Activated T-cell treated with anti-CD3 and anti-CD28 coated beads, Interleukin-2, amount 50 U/mL, for 72 hours (primary cell): ENCODE measurements at places on chromosomes 7 and 10. TPM values are rescaled to one million over a fixed set of nuclear protein-coding genes. Genes with fewer than 3 reads are reported as not detected.

- no peaks in the 10 kb centered on the region for H3K27me3 ChIP-seq
- no peak for DNase-seq
- no peaks in the 10 kb centered on the region for H3K4me1 ChIP-seq
- no peaks in the 10 kb centered on the region for H3K36me3 ChIP-seq
- no peak overlapping the region for H3K4me3 ChIP-seq
- no peak overlapping the region for H3K27ac ChIP-seq
Measured at GRCh38 chr7:75905785-75906604, 9.0 kb upstream of the POR start.

DNA sequence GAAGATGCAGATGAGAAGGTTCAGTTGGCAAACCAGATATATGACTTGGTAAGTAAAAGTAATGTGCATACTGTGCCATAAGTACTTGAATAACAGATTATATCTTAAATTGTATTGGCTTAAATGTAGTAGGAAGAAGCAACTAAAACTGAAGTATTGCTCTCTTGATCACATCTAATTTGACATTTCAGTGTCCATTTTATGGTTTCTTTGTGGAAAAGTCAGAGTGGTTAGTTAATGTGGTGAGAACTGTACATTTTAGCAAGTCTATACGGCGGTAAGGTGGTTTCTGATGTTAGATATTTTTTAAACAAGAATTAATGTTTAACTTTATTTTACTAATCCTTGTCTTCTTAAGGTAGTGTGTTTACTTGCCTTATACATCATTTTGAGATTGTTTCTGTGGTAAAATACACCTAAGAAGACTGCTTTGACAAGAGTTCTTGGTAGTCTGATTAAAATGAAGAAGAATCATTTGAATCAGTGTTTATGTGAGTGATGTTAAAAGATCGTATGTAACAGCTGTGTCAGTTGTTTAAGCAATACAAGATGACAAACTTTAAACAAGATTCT is 5.1 kb downstream of the ING3 start:
- H3K4me3 ChIP-seq, result peak overlapping the region; percentile 81
- DNase-seq, result no peak
- H3K27me3 ChIP-seq, result no peaks in the 10 kb centered on the region
- peaks cover 17% of the 10 kb centered on the region for H3K36me3 ChIP-seq

- H3K4me3 ChIP-seq, result peak overlapping the region; percentile 63
- no peaks in the 10 kb centered on the region for H3K27me3 ChIP-seq
- peaks cover 23% of the 10 kb centered on the region for H3K36me3 ChIP-seq
- peak overlapping the region; percentile 96 for H3K27ac ChIP-seq
- no peak for DNase-seq
Measured at GRCh38 chr10:88901206-88901983, 21.4 kb downstream of the STAMBPL1 start.

- H3K27ac ChIP-seq, result no peak overlapping the region
- no peak overlapping the region for H3K4me3 ChIP-seq
- no peaks in the 10 kb centered on the region for H3K36me3 ChIP-seq
- H3K4me1 ChIP-seq, result no peaks in the 10 kb centered on the region
- no peak for DNase-seq
- peaks cover 10% of the 10 kb centered on the region for H3K27me3 ChIP-seq
Measured at GRCh38 chr7:25752154-25752553, 399.8 kb upstream of the NFE2L3 start.

DNA sequence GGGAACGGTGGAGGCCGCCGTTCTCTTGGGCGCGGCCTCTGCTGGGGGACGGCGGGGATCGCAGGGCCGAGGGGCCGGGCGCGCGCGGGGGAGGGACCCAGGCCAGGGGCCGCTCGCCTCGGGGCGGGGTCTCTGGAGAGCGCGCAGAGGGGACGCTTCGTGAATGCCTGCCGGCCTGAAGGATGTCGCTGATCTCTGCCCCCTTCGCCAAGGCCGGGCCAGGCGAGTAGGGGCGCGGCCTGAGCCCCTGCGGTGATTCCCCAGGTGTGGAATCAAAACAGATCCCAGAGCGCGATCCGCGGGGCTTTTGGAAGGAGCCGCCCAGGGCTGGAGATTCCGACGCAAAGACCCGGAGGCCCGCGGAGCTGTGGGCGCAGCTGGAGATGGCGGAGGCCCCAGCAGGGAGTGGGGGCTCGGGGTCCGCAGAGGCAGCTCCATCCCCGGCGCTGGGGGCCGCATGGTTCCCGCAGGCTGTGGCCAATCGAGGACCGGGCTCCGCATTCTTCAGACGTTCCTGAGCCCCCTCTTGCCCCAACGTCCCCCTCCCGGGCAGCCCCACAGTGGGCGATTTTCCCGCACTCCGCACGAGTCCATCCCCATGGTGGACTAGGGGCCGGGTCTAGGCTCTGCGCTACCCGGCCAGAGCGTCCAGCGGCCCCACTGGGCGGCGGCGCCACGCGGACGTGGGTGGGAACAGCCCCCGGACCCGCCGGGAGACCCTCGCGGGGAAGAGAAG is 166.0 kb downstream of the ACTR3B start:
- peaks cover 40% of the 10 kb centered on the region for H3K27me3 ChIP-seq
- no peak for DNase-seq
- H3K4me3 ChIP-seq, result no peak overlapping the region

DNA sequence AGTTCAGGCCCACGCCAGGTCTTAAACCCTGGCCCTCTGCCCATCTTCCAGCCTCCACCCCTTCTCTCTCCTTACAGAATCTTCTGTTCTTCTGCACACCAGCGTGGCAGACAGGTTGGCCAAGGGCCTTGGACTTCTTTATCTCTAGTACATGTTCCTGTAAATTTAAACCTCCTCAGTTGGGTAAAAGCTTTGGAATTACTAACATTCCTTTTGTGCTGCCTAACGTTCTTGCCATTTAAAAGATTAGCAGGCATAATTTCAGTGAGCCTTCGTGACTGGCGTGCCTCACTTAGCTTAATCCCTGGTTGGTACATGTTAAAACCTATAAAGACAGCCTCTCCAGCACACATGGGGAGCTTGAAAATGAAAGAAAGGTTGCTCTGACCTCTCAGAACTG is 192.2 kb downstream of the CUX1 start:
- no peak overlapping the region for H3K4me3 ChIP-seq
- no peak for DNase-seq
- no peak overlapping the region for H3K27ac ChIP-seq
- H3K36me3 ChIP-seq, result no peaks in the 10 kb centered on the region
- no peaks in the 10 kb centered on the region for H3K4me1 ChIP-seq
- no peaks in the 10 kb centered on the region for H3K27me3 ChIP-seq

- H3K36me3 ChIP-seq, result no peaks in the 10 kb centered on the region
- H3K4me3 ChIP-seq, result no peak overlapping the region
- DNase-seq, result no peak
- no peaks in the 10 kb centered on the region for H3K4me1 ChIP-seq
- no peak overlapping the region for H3K27ac ChIP-seq
Measured at GRCh38 chr10:71408436-71409225, 11.9 kb downstream of the CDH23 start.

DNA sequence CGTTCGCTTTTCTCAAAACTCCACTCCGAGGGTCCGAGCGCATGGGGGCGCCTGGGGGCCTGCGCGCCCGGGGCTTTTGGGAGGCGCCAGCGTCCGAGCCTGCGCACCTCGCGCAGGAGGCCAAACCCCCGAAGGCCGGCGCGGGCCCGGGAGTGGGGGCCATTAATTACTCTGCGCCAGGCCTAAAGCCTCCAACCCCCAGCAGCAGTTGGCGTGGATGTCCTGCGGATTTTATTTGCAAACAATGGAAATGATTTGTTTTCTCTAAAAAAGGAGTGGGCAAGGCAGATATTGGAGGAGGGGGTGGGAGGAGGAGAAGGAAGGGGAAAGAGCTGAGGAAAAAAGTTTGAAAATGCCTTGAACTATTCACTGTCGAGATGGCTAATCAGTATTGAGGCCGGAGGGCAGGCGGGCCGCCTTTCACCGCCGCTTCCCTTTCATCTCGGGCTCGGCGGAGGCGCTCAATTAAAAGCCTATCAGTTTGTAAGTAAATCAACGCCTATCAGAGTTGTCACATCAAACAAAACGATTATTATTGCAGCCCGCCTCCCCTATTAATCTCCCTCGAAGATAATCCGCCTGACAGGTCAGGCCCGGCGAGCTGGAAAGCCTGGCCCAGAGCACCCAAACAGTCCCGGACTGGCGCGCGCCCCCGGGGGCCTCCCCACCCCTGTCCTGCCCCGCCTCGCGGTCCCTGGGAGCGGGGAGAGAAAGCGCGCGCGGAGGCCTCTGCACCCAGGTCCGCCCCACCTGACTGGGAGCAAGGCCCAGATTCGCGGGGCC is 3.4 kb upstream of the ZNF503 start:
- no peak for DNase-seq
- peaks cover 64% of the 10 kb centered on the region for H3K27me3 ChIP-seq
- peaks cover 3% of the 10 kb centered on the region for H3K36me3 ChIP-seq
- H3K4me1 ChIP-seq, result peaks cover 44% of the 10 kb centered on the region

- no peaks in the 10 kb centered on the region for H3K36me3 ChIP-seq
- H3K4me3 ChIP-seq, result no peak overlapping the region
- DNase-seq, result no peak
- H3K4me1 ChIP-seq, result peaks cover 10% of the 10 kb centered on the region
- no peaks in the 10 kb centered on the region for H3K27me3 ChIP-seq
Measured at GRCh38 chr7:112224186-112224585, 17.7 kb downstream of the ZNF277 start.

DNA sequence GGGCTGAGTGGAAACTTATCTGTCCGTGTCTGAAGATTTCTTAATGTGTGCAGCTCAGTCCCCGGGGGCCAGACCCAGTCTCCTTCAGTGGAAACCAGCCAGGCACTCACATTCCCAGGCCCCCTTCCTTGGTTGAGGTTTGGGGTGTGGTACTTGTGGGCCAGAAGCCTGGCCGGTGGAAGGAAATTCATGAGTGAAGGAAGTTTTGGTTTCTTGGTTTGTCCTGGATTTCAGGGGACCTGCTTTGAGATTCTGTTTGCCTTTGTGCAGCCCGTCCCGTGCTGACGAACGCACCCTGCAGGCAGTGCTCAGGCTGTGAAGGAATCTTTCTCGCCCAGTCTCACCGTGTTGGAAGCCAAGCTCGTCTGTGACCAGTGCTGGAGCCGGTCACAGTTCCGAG is 2.9 kb downstream of the INPP5A start:
- DNase-seq, result no peak
- H3K4me3 ChIP-seq, result peak overlapping the region; percentile 97

GRCh38 chr7:15015545-15016314 is 113.2 kb upstream of the DGKB start:
- no peaks in the 10 kb centered on the region for H3K36me3 ChIP-seq
- no peaks in the 10 kb centered on the region for H3K4me1 ChIP-seq
- no peak overlapping the region for H3K27ac ChIP-seq
- H3K4me3 ChIP-seq, result no peak overlapping the region

DNA sequence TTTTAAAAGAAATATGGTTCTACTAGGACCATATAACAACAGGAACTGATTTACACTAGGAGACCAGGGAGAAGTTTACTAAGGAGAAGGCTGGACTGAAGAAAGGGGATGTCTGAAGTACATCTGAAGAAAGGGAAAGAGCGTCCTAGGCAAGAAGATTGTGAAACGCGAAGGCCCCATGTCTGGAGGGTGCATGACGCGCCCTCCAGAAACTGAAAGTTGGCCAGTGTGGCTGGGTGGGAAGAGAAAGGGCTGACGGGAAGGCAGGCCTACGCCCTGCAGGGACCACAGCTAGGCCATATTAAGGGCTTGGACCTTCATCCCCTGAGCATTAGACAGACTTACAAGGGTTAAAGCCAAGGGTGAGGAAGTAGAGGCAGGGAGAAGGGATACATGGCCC is 158.0 kb downstream of the TRIL start:
- peaks cover 5% of the 10 kb centered on the region for H3K4me1 ChIP-seq
- no peak overlapping the region for H3K4me3 ChIP-seq
- DNase-seq, result no peak

DNA sequence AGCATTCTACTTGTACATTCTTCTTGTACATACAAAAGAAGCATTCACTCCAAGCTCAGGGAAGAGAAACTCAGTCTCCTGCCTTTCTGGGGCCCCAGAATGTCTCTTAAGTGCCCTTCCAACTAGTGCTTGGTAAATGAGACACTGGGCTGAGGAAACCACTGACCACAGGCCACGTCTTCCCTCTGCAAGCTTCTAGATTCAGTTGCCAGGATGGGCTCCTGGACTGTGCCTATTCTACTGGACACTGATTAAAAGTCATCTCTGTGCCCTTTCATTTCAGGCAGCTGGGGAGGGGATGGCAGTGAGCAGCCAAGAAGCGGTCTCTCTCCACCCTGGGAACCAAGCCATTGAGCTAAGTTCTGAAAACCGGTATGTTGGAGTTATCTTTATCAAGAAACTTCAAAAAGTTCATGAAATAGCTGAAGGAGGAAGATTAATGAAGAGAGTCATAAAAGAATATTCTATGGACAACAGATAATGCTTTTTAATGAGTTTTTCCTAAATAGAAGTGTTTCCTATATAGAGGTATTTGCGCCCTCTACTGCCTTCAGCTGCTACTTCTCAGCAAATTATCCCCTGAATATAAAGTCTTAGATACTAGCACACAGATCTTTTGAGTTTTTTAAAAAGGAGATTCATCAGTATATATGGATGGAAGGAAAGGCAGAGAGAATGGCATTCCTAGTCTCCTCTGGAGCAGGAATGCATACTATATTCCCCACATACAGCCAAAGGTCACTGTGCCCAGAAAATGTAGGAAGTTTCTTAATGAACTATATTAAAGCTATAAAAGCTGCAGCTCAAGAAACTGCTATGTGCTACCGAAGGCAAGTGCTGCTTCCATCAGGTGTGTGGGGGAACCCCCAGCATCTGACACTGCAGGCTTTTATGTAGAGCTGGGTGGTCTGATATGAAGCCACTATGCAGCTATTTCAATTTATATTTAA is 8.4 kb upstream of the IFIT1B start:
- H3K4me1 ChIP-seq, result peaks cover 20% of the 10 kb centered on the region
- no peak overlapping the region for H3K4me3 ChIP-seq
- no peaks in the 10 kb centered on the region for H3K36me3 ChIP-seq
- no peak for DNase-seq
- no peaks in the 10 kb centered on the region for H3K27me3 ChIP-seq

DNA sequence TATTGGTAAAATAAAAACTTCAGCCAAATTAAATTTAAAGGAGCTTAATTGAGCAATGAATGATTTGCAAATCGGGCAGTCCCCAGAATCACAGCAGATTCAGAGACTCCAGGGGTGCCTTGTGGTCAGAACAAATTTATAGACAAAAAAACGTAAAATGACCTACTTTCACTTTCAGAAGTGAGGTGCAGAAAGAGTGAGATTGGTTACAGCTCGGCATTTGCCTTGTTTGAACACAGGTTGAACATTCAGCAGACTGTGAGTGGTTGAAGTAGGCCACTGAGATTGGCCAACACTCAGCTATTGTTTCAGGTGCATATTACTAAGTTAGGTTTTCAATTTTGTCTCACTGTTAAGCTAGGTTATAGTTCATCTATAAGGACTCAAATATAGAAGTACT is 153.4 kb downstream of the BICC1 start:
- no peak overlapping the region for H3K27ac ChIP-seq
- no peak for DNase-seq
- peak overlapping the region; percentile 31 for H3K4me3 ChIP-seq
- no peaks in the 10 kb centered on the region for H3K4me1 ChIP-seq

- H3K4me3 ChIP-seq, result no peak overlapping the region
- H3K27ac ChIP-seq, result no peak overlapping the region
- DNase-seq, result no peak
- no peaks in the 10 kb centered on the region for H3K4me1 ChIP-seq
Measured at GRCh38 chr7:115662676-115663075, 367.9 kb downstream of the TFEC start.

Gene GPR85
- not detected for total RNA-seq

Gene GALNT17
- not detected for total RNA-seq

Gene WAPL
- 57.6 TPM for total RNA-seq

Gene YWHAG
- 120 TPM for total RNA-seq

Gene ITPRID1
- total RNA-seq, result not detected

Gene C7orf33
- total RNA-seq, result not detected

Gene FANK1
- 1.1 TPM for total RNA-seq

Gene GRID2IP
- 0.28 TPM for total RNA-seq

Gene TCTN3
- total RNA-seq, result 37.6 TPM

Gene SLC26A5
- total RNA-seq, result not detected
